Natural killer cell treated with Interleukin-12 subunit alpha and Interleukin-12 subunit beta and Interleukin-15 and Interleukin-18, amount 100 ng/mL, for 72 hours (primary cell): ENCODE measurements at places on chromosomes 3 and 15.

DNA sequence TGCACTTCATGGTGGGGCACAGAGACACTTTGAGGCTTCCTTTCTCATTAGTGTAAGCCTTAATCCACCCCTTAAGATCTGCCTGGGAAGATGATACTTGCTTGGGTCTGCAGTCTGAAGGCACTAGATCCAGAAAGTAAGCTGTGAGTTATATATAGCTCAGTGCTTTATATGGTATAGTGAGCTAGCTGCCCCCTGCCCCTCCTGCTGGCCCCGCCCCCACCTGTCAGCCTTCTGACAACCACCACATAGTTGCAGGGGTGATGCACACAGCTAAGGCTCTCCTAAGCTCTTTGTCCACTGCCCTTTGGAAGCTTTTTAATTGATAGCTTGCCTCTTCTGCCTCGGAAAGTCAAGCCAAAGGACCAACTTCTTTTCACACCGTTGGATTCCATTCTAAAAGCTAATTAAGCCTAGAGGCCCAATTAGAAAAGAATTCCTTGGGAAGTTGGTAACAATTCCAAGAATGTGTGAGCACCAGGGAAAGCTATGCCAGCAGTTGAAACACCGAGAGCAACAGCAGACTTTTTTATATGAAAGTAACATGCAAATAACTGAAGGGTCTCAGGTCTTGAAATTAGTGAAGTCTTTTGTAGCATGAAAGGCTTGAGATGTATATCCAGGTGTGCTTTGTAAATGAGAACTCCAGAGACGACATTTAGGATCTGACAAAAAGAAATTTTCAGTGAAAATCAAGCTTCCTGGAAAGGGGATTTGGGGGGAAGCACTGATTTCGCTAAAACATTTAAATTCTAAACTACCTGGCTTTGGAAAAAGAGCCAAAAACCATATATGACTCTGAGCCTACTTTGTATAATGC lies 2.3 kb downstream of the TPM1 start:
- DNase-seq = no peak

GRCh38 chr15:74156678-74157411 lies 16.7 kb upstream of the ISLR start:
- no peak for DNase-seq

DNA sequence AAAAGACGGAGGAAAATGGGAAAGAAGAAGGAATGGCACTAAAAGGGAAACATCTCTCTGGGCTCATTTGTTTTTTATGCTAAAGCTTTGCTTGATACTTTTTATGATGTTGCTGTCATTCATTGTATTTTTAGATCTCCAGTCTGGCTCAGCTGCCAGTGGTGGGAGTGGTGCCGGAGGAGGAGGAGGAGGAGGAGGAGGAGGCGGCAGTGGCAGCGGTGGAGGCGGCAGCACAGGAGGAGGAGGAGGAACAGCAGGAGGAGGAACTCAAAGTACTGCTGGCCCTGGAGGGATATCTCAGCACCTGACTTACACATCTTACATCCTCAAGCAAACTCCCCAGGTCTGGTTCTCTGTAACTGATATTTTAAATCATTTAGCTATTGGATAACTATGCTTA lies 49.6 kb downstream of the MAP6D1 start:
- DNase-seq = no peak

DNA sequence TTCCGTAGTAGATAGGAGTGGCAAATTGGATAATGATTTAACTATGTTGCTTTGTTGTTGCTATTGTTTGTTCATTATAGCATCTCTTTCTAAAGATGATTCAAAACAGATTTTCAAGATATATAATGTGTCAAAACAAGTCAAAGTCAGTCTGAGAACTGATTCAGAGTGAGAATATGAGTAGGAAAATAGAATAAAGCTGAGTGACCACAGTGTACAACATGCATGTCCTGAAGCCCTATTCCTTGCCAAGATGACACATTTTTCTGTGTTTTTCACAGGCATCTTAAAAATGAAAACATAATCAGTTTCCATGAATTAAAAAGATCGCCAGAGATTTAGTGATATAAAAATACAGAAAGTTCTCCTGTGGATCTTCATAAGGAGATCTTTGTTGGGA lies 57.0 kb upstream of the THRB start:
- DNase-seq = no peak

GRCh38 chr15:77527164-77527778 lies 105.4 kb downstream of the LINGO1 start:
- no peak for DNase-seq

GRCh38 chr3:154228561-154229216 lies 95.6 kb downstream of the DHX36 start:
- no peak for DNase-seq

DNA sequence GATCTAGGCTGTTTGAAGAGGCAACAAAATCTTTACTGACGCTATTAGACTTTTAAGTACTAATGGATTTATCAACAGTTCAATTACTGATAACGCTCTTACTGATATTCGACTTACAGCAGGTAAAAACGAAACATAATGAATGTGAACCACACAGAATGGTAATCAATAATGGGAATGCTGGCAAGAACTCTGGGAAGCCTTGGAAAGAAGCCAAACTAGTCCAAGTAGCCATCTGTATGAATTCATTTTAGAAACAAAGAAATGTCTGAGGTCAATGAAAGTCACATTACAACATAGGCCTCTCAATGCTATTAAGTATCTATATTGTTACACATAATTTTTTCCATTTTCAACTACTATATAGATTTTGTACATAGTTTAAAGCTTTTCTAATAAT lies 130.0 kb downstream of the DMXL2 start:
- DNase-seq = no peak

- DNase-seq = no peak
Observed at GRCh38 chr3:56789076-56789475, 12.7 kb downstream of the ARHGEF3 start.

DNA sequence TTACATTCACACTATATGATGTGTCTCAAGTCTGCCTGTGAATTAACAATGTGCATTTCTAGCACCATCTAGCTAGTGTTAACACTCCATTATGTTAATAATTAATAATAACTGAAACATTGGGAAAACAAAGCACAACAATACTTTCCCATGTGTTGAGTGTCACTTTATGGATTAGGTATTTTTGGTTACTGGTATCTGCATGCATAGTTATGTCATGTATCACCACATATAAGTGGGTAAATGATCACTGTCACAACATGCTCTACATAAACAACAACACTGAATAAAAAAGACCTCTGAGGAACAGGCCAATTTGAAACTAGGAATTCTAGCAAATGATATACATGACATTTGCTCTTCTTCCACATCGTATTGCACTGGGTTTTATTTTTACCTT lies 74.7 kb downstream of the MLH1 start:
- DNase-seq = no peak

- no peak for DNase-seq
Observed at GRCh38 chr3:129123314-129124060, 1.9 kb upstream of the RAB43 start.

GRCh38 chr15:93121973-93122910 lies 33.2 kb upstream of the RGMA start:
- DNase-seq = no peak

DNA sequence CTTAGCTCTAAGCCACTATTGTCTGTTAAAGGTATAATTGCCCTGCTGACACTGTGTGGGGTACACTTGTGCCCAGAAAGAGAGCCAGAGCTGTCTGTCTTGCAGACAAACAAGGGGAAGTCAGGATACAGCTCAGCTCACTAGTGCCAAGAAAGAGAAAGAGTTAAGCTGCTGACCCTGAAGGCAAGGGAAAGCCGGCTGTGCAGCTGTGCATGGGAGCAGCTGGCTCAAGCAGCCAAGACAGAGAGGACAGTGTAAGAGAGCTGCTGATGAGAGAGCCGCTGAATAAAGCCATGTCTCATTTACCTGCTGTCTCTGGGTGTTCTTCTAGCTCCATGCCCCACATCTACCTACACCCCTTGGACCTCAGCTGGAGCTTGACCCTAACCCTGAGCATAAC lies 428.1 kb upstream of the NAALADL2 start:
- no peak for DNase-seq

DNA sequence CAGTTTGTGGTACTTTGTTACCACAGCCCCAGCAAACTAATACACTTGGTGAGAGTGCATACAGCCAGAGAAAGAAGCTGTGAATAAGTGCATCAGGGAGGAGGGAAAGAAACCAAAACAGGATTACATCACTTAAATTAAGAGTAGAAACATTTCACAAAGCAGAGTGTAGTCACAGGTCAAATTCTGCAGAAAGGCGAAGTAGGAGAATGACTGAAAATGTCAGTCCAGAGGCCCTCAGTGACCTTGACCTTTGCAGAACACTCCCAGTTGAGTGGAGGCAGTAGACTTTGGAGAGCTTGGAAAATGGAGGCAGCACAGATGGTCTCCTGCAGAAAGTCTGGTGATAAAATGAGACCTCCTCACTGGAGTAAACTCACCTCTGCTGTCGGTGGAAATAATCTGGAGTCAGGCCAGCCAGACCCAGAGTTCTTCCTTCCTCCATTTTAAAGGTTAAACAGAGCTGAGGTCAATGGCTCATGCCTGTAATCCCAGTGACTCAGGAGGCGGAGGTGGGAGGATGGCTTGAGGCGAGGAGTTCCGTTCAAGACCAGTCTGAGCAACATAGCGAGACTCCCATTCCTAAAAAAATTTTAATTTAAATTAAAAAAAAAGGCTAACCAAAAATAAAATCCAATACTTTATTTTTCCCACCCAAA lies 5.0 kb downstream of the CD86 start:
- DNase-seq = no peak

DNA sequence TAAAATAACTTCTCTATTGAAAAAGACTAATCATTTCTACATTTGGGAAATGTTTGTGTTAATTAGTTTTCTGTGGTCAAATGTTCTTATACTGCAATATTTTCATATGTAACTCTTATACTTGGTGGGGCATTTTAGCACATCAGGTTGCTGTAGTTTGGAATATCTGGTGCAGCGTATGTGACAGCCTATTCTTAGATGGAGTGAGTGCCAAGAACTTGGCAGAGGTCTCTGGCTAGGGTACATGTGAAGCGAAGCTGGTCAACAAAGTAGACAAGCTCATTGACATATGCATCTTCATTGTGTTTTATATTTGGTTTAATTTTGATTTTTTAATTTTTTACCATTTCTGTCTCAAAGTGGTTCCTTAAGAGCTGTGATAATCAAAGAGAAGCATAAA lies 53.2 kb downstream of the CHAC1 start:
- DNase-seq = no peak

DNA sequence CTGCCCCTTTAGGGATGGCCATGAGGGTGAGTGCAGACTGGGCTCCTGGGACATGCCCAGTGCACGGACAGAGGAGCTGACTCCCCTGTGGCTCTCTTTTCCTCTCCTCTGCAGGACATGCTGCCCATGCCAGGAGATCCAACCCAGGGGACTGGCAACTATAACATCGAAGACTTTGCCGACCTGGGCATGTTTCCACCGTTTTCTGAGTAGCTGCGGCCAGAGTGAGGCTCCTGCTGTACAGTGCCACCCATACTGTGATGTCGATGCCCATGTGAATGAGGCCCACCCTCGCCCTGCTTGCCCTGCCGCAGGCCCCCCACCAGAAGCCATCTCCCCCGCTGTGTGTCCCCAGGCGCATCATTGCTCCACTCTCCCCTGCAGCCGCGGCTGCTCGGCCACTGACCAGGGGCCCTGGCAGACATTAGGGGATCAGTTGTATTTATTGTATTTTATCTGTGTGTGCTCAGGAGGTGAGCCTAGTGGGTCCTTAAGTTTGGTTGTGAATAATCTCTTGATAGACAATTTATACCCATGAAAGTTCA lies 101.6 kb upstream of the ABHD17C start:
- no peak for DNase-seq

DNA sequence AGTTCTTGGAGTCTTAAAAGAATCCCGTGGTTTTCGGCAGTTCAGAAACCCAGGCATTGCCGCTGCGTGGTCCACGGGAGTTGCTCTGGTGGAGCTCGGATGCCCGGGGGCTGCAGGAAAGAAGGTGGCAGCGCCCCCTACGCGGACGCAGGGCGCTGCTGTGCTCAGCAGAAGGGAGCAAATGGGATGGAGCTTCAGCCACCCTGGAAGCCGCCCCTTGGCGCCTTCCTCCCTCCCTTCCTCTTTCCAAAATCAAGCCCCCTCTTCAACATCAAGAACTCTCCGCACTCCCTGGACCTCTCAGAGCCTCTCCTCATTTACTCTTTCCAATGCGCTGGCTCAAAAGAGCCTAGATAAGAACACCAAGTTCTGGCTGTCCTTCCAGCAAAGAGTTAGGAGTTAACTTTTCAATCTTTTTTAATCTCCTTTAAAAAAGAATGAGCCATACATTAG lies 880 bp upstream of the CHRNA7 start:
- DNase-seq = no peak

DNA sequence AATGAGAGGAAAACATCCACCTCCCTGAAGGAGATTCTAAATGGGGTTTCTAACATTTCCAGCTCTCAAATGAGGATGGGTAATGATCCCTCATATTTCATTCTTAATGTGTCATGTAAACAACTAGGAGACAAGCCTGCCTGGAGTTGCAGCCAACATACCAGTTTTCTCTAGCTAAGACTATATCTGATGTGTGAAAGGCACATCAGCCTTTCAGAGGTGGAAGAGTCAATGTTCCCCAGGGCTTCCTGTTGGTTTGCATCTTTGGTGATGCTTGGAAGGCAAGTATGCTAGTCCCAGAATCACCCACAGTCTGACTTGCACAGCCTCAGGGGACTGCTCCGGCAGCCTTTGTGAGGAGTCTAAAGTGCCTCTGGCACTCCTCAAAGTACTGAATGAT lies 921.2 kb downstream of the SQOR start:
- DNase-seq = no peak

DNA sequence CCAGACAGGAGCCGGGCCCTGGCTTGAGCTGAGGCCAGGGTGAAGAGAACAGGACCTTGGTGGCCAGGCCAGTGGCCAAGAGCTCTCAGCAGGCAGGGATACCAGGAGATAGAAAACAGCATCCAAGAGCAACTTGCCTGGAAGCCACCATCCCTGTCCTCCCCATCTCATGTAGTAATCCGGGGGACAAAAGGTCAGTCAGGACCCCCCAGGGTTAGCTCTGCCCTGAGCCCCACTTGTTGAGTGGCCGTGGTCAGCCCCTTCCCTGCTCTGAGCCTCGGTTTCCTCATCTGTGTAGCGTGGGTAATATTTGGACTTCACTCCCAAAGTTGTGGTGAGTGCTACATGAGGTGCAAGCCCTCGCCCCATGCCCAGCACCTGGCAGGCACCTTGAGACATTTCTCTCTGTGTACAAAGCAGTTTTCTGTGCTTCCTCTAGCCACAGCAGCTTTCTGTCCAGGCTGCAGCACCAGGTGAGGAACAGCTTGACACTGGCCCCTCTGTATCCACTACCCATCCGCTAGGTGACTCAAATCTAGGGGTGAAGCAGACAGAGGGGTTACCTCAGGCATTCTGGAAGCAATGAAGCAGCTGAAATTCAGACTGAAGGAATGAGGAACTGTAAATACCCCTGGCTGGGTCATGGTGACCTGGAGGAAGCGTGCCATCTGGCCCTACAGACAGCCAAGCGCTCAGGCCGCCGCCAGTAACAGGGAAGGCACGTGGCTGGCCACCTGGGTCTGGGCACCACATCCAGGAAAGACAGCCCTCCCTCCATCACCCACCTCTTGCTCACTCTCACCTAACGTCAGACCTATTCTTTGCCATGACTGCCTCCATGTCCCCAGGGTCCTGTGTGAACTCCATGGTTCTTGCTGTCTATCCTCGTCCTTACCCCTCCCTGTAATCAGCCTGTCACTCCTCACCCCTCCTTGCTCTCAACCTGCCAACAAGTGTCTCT lies 6.7 kb downstream of the CISH start:
- DNase-seq = no peak

- DNase-seq = no peak
Observed at GRCh38 chr15:57932348-57932747, 133.2 kb downstream of the ALDH1A2 start.
